Stimulated activated CD8-positive, alpha-beta memory T cell treated with anti-CD3 and anti-CD28 coated beads, Interleukin-4, amount 100 ng/mL, for 48 hours (primary cell): ENCODE measurements at places on chromosomes 2 and 18.
A peak's percentile ranks its signal among the peaks of the same experiment; 100 is the strongest.

DNA sequence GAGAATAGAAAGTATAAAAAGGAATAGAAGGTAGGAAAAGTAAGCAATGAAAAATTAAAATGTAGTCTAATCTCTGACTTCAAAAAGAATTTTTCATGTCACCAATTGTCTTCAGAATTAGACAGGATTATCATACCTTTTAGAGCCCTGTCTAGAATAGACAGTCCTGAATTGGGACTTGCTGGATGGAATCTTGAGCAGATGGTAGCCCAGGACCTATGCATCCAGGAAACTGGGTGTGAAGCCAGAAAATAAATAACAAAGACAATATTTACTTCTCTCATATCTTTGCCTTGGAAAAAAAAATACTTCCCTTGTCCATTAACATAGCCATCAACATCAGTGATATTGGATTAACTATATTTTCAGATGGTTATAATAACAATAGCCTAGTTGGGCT is 97.8 kb upstream of the UNC80 start:
- DNase-seq: no peak

DNA sequence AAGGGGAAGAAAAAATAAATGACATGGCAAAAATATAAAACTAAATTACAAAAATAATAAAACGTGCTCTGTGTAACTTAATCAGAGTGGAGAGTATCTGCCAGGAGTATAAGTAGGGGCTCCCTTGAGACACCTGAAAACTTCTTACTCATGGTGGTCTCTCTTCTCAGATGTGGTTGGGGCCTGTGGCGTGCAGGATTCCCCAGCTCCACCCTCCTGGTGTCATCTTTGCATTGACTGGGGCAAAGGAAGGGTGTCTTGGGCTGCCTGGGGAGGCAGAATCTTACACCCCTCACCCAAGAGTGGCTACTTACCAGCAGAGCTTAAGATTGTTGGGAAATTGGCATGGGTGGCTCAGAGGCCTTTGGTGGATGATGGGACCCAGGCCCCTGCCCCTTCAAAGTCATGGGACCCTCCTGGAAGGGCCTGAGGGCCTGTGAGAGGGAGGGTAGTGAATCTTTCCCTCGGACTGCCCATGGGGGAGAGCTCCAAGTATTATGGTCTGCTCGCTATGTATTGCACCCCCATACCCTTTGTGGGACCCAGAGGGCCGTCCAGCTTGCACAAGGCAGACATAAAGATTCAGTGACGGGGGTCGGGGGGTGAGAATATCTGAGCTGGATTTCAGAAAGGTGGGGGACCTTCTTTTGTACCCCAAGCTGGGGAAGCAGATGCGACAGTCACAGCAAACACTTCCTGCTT is 6.9 kb upstream of the TRAF3IP1 start:
- DNase-seq: peak; percentile 44

- no peak for DNase-seq
Measured at GRCh38 chr2:169285531-169286235, 76.7 kb downstream of the LRP2 start.

GRCh38 chr2:182610231-182610630 is 105.8 kb upstream of the DNAJC10 start:
- no peak for DNase-seq

DNA sequence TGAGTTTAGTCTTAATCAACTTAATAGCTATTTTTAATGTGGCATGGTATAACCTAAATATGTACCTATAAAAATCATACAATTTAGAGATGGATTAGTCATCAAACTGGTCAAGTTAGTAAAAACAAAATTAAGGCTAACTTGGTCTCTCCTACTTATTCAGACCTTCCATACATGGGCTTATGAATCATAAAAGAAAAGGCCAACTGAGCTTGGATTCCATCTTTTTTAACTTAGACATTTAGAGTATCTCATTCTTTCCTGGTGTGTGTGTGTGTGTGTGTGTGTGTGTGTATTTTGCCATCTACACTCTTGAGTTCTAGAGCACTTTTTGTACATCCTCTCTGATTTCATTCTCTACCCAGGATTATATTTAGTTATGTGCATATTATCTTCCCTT is 637.5 kb downstream of the PLCL1 start:
- no peak for DNase-seq

- no peak for DNase-seq
Measured at GRCh38 chr2:177044671-177045070, 167.9 kb upstream of the HNRNPA3 start.

DNA sequence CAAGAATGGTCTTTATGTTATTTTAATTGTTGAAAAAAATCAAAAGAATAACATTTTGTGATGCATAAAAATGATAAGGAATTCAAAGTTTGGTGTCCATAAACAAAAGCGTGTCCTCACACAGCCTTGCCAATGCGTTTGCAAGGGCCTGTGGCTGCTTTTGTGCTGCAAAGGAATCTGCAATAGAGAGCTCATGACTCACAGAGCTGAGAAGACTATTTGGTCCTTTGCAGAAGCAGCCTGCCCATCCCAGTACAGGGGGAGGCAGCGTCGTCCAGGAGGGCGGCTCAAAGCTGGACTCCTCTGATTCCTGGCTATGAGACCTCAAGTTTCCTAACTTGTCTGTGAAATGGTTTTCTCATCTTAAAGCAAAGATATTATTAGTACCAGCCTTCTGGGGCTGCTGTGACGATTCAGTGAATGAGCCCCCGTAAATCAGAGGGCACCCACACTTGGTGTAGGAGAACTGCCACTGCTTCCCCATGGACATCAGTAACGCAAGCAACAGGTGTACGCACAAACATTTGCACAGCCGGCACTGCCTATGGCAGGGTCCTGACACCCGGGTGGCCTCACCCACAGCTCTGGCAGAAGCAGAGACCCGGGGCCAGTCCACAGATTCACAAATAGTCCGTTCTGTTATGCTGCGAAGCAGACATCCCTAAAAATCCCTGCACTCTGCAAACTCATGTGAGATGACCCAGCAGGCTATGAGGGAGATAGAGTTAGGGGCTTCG is 70.6 kb upstream of the ASAP2 start:
- DNase-seq: no peak

DNA sequence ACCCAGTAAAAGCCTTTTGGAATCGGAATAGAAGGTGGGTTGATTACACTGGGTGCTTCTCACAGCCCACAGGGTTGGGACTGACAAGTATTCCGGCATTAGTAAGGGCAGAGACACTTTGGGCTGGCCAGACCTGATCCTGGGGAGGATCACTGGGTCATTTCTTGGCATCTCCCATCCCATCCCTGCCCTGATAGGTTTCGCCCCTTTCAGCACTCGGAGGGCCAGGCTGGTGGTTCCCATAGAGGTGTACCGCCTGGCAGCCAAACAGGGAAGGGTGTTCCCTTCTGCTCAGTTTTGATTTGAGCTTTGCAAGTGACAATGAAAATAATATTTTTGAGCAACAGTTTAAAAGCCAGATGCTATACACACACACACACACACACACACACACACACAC is 37.3 kb downstream of the CYP1B1 start:
- DNase-seq: no peak

DNA sequence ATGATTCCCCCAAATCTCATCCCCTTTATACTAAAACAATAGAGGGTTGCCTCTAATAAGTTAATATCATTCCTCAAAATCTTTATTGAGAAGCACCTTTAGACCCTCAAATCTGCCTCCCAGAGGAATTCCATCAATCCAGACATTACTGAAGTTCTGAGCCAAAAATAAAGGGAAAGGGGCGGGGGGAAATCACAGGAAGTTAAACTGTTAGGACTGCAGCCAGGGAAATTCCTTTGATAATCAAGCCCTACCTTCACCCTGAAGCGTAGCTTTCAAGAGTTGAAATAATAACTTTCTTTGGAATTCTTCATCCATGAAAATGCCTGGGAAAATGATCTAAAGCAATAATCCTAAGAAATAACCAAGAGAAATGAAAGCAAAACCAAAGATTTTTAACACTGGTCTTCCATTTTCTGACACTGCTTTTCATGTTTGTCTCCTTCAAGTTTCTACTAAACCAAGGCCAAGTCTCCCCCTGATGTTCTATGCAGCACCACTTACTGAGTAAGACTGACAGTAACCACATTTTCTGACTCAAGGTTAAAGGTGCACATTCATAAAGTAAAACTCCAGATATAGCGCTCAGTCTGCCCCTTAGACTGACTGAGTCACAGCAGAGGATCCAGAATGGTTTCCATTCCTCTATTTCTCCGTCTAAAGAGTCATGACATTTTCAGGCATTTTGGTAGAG is 78.2 kb downstream of the TCF4 start:
- no peak for DNase-seq

GRCh38 chr2:98903767-98904485 is 32.1 kb downstream of the CRACDL start:
- DNase-seq: no peak

DNA sequence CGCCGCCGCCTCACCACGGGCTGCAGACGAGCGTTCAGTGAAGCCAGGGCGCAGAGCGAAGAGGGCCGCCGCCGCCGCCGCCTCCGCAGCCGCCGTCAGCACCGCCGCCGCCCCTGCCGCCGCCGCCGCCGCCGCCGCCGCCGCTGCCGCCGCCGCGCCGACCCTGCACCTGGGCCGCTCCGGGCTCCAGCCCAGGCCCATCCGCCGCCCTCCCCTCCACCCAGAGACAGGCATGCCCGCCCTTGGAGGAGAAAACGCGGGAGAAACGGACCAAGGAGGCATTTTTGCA is 3.0 kb downstream of the POU3F3 start:
- DNase-seq: no peak

DNA sequence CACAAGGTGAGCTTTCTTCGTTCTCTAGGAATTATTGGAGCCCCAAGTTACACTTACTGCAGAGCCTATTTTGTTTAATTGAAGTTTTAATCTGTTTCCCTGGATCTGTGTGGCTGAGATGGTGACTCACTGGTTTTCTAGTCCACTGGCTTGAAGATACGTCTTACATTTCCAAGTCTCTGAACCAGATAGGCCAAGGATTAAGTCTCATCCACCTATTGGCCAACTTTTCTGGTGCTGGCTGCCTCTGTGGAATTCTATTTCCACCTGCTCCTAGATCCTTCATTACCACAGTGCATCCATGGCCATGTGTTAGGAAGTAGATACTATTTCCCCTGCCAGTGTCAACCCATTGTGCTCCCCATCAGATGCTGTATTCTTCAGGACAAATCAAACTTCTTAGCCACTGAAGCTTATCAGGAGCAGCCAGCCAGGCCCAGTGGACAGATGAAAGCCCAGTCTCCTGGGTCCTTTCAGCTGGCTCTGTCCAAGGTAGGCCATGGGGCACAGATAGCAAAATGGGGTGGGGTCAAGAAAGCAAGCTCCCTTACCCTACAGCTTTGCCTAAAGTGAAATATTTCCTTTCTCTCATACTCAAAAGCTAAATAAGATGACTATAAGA is 198.8 kb upstream of the TCF4 start:
- DNase-seq: no peak

- DNase-seq: peak; percentile 44
Measured at GRCh38 chr2:85584857-85585780, 888 bp downstream of the VAMP5 start.

DNA sequence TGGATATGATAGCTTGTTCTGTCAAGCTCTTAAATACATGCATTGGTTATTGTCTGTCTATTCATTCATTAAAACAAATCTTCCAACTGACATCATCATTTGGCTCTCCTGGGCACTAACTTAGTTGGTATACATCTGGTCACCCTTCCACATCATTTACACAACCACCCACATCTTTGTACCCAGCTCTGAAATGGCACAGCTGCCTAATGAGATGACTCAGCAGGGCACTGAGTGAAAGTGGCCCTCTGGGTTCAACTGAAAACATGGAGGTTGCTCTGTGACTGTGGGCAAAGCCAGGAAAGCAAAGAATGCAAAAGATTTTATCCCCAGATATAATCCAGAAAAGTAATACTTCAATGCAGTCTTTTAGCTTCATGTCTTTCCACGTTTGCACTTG is 234.0 kb upstream of the MAP2 start:
- DNase-seq: no peak

GRCh38 chr2:181264441-181264840 is 192.7 kb upstream of the ITGA4 start:
- DNase-seq: no peak

DNA sequence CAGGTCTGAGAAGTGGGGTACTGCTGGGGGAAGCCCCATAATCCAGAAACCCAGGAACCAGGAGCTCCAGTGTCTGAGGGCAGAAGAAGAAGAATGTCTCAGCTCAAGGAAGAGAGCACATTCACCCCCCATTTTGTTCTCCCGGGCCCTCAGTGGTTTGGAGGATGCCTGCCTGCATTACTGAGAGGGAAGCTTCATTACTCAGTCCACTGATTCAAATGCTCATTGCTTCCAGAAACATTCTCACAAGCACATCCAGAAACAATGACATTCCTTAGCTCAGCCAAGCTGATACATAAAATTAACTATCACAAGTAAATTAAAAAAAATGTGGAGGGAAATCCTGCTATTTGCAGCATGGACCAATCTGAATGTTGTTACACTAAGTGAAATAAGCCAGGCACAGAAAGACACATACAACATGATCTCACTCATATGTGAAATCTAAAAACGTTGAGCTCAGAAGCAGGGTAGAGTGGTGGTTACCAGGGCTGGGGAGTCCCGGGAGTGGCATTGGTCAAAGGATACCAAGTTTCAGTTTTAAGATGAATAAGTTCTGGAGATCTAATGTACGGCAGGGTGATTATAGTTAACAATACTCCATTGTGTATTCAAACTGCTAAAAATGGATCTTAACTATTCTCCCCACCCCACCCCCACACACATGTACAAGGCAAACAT is 459.3 kb downstream of the GALR1 start:
- no peak for DNase-seq

- DNase-seq: peak; percentile 30
Measured at GRCh38 chr2:99336804-99337112, 431 bp upstream of the EIF5B start.

- peak; percentile 43 for DNase-seq
Measured at GRCh38 chr2:200306931-200307723, 634 bp downstream of the SPATS2L start.

DNA sequence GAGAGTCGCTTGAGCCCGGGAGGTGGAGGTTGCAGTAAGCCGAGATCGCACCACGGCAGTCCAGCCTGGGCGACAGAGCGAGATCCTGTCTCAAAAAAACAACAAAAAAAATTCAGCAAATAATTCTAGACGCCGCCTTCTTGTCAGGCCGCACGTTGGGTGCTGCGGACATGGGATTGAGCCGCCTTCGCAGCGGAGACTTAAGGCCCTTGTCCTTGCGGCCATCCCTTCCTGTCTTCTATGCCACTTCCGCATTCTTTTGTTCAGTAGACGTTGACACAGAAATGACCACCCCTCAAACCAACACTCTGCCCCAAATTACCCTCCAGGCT is 15.8 kb downstream of the PTPN18 start:
- no peak for DNase-seq

GRCh38 chr2:127143841-127144782 is 37.2 kb upstream of the BIN1 start:
- DNase-seq: no peak

- no peak for DNase-seq
Measured at GRCh38 chr2:165196411-165196810, 7.4 kb downstream of the SCN3A start.
